ENCODE measurements at places on chromosomes 2 and 18.

GRCh38 chr2:64324746-64325410 is 129.1 kb upstream of the LGALSL start:
- no peak for DNase-seq

- no peak for DNase-seq
Measured at GRCh38 chr2:98751748-98752147, 20.8 kb upstream of the MGAT4A start.

DNA sequence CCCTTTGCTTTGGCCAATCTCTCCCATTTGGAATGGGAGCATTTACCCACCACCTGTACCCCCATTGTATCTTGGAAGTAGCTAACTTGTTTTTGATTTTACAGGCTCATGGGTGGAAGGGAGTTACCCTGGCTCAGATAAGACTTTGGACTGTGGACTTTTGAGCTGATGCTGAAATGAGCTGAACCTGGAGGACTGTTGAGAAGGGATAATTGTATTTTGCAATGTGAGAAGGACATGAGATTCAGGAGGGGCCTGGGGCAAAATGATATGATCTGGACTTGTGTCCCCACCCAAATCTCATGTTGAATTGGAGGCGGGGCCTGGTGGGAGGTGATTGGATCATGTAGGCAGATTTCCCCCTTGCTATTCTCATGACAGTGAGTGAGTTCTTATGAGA is 58.6 kb upstream of the ZFP36L2 start:
- DNase-seq = no peak

- DNase-seq = no peak
Measured at GRCh38 chr2:233988581-233988980, 61.9 kb upstream of the SPP2 start.

GRCh38 chr2:11691076-11691660 is 21.2 kb upstream of the NTSR2 start:
- DNase-seq = no peak

- DNase-seq = no peak
Measured at GRCh38 chr18:39969803-39970494, 1985.1 kb upstream of the PIK3C3 start.

- no peak for DNase-seq
Measured at GRCh38 chr2:103618112-103618511, 856.3 kb downstream of the TMEM182 start.

- no peak for DNase-seq
Measured at GRCh38 chr2:167478196-167478595, 589.9 kb downstream of the XIRP2 start.

- DNase-seq = no peak
Measured at GRCh38 chr2:2098458-2099167, 232.5 kb downstream of the MYT1L start.

DNA sequence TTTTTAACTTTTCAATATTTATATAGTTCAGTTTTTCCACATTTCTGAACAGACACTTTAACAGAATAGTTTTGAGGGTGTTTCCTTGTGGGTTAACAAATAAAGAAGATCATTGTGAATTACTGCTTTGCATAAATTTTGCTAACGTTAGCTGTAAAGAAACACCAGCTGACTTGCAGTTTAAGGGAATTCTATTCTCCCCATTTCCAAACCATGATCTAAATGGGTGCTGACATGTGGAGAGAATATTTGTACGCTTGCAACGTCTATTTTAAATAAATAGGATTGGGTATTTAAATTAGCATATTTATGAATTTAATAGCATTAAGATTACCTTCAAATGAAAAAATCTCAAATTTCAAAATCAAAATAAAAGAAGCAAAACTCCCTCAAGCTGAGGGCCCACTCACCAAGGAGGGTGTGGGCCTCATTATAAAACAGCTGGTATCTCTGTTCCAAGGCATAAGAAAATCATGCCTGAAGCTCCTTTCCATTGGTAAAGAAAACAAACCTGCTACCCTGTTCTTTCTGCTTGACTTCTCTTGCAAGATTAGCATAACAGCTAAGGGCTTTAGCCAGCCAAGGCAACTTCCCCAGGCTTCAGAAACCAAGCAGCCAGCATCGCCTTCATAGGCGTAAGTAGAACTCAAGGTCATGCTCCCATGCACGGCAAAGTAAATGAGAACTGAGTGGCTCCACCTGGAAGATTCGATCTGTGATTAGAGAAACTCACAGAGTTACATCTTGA is 3.2 kb downstream of the MRO start:
- no peak for DNase-seq

DNA sequence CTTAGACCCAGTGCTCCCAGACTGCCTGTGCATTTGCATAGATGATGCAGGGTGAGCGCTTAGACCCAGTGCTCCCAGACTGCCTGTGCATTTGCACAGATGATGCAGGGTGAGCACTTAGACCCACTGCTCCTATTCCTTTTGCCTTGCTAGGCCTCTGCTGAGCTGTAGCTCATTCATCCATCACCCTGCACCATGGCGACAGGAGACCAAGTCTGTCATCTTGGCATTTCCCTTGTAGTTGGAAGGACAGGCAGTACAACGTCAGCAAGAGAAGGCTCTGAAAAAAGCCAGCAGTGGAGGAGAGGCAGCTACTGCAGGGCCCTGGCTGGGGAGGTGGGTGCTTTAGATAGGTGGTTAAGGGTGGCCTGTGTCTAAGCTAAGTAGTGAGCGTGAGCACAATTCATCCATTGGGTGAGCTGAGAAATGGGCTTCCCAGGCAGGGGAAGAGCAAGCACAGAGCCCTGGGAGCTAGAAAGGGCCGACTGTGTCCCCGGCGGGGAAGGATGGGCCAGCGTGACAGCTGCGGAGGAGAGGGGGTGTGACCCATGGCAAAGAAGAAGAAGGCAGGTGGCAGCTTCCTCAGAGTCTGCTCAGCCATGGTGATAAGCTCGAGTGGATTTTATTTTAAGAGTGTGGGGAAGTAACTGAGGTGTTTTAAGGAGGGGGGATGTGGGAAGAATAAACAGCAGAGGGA is 108.8 kb downstream of the LPIN1 start:
- DNase-seq = no peak

DNA sequence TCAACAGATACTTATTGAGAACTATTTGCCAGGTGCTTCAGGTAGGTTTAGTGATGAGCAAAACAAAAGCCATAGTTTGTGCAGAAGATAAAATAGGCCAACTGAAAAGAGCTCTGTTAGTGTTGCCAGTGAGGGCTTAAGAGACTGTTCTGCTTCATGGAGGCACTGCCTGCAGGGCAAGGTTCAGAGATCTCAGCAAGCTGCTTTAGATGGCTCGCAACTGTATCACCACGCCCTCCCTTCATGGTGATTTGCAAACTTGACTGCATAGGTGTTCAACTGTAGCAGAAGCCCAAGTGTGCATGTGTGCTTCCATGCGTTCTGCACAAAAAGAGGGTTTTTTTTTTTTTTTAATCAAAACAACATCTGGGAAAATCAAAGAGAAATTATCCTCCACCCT is 84.5 kb downstream of the RAPH1 start:
- no peak for DNase-seq

- no peak for DNase-seq
Measured at GRCh38 chr2:240685771-240686371, 3.2 kb upstream of the AQP12B start.

DNA sequence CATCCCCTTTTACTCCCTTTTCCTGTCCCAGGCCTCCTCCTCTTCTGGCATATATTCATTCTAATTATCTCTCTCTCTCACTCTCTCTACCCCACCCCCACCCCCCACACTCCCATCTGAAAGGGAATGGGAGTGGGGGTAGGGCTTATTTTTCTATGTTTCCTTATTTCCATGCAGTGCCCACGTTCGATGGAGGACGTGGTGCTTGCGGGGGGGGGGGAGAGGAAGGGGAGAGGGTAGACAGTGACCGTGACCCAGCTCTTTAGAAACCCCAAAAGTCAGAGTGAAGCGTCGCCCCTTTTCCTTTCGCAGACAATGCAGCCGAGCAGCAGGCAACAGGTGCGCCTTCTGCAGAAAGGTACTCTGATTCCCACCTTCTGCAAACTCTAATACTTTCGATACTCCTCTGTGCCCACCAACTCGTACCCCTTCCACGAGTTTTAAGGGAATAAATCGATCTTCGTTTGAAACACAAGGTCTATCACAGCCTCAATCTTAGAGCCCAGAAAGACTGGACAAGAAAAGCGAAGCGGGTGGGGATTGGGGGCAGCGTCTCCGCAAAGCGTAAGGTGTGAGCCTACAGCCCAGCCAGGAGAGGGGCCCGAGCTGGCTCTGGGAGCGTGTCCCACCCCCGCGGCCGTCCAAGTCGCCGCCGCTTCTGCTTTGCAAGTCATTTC is 891 bp upstream of the NR4A2 start:
- no peak for DNase-seq

- no peak for DNase-seq
Measured at GRCh38 chr18:76821356-76821874, 942 bp upstream of the ZNF236 start.

DNA sequence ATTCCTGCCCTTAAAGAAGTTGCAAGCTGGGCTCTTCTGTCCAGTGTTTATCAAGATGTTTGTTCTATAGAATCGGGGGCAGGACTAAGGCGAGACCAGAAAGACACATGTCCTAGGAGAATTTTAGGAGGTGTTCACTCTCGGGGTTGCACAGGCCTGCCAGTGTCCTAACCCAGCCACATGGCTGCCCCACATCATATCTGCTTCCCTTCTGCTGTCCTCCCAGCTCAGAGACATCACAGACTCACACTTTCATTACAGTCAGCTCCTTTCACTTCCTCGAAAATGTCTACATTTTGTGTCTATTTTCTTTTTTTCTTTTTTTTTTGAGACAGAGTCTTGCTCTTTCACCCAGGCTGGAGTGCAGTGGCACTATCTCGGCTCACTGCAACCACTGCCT is 10.7 kb upstream of the MRO start:
- DNase-seq = no peak

GRCh38 chr2:174901075-174901474 is 104.1 kb downstream of the CHN1 start:
- DNase-seq = no peak

DNA sequence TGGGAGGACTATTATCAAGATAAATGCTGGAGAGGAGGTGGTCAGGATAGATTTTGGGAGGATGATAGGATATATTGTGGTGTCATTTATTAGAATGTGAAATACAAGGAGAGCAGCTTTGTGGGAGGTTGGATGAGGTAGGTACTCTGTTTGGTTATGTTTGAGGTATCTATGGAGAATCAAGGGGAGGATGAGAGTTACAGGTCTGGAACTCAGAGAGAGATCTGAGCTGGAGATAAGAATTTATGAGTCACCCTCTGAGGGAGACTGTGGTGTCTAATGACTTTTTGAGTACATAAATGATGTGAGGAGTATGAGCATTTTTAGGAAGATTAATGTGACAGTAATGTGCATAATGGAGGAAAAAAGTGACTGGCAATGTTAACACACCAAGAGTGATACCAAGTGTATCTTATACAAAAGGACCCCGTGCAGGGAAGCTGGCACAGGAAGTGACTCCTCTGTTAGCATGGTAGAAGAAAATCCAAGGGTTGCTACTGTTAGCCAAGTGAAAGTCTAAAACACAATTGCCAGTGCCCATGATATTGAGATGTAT is 48.2 kb downstream of the CRIM1 start:
- peak; percentile 94 for DNase-seq

- DNase-seq = no peak
Measured at GRCh38 chr2:2586931-2587330, 255.9 kb upstream of the MYT1L start.

GRCh38 chr2:24894750-24895149 is 25.3 kb downstream of the ADCY3 start:
- no peak for DNase-seq

- DNase-seq = no peak
Measured at GRCh38 chr2:128695646-128696220, 377.1 kb upstream of the HS6ST1 start.
